NCI-H1436 treated with DMSO at 0.1 percent for 48 hours (cell line): ENCODE measurements at places on chromosomes 5 and 9.

- no peak for DNase-seq
These were observed 31.4 kb upstream of the ERGIC1 start for GRCh38 chr5:172802567-172803176.

DNA sequence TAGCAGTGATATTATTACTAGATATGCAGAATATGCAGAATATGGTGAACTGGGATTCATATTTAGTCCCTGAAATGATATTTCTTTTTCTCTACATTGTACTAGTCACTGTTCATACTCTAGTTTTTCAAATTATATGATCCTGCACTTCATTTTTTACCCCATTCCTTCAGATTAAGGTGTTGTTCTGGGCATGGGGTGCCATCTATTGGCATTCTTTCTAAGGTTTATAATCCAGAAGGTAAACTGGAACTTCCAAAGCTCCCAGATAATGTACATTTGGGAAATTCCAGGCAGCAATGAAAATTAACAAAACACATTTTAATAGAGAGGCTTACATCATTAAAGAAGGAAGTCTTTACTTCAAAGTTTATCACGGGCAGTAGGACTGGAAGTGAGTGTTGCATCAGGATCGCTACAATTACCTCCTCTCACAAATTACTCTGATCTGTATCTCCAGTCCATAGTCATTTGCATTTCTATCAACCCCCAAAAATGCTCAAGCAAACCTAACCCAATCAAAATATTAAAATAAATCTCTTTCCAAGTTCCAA lies 12.5 kb downstream of the RFX3 start:
- no peak for DNase-seq

DNA sequence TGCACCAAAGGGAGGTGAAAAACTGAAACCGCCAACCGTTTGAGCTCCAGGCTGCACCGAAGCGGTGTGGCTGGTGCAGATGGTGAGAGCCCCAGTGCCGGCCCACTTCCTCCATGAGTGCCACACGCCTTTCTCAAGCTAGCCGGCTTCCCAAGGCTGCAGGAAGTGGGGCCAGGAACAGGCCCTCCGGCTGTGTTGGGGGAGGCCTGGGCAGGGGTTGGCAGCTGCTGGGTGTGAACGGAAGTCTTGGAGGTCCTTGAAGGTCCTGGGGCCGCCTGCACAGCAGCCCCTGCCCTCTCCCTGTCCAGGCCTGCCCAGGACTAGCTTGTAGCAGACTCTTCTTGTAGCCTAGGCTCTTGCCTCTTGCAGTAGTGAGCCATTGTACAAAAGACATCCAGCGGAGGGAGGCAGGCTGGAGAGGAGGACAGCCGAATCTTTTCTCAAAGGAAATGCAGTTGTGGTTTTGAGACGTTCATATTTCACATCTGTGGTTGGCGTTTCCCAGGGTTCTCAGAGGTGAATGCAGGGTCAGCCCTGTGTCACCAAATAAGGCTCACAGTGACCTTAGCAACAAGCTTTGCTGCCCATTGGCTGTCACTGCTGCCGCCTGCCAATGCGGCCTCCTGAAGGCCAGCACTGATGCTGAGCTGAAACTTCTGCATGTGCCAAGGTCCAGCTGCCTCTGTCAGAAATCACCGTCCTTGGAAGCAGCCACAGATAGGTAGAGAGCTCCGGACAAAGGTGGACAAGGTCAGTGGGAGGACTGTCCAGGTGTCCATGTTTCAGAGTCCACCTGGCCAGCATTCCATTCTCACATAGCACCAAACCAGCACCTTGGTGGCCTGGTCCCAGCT lies 23.9 kb downstream of the IRF1 start:
- no peak for DNase-seq

GRCh38 chr5:6059137-6059800 lies 319.1 kb downstream of the MED10 start:
- no peak for DNase-seq

GRCh38 chr5:17160756-17161040 lies 56.7 kb upstream of the BASP1 start:
- DNase-seq = no peak
